ENCODE measurements at places on chromosomes 6 and 20. TPM values are rescaled to one million over a fixed set of nuclear protein-coding genes. Genes with fewer than 3 reads are reported as not detected.

- no peaks in the 10 kb centered on the region for H3K36me3 ChIP-seq
- no peak for DNase-seq
- no peaks in the 10 kb centered on the region for H3K27me3 ChIP-seq
- H3K4me1 ChIP-seq = no peaks in the 10 kb centered on the region
Observed at GRCh38 chr20:11755071-11755841, 162.4 kb upstream of the BTBD3 start.

DNA sequence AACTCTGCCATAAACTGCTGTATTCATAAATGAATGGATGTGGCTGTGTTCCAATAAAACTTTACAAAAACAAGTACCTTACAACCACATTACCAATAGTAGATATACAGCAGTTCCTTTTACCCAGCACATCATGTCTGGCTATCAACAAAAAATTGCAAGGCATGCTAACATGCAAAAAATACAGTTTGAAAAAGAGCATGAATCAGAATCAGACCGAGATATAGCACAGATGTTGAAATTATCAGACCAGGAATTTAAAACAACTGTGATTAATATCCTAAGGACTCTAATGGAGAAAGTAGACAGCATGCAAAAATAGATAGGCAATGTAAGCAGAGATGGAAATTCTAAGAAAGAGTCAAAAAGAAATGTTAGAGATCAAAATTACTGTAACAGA lies 8.4 kb upstream of the NUS1 start:
- H3K27ac ChIP-seq = no peak overlapping the region
- DNase-seq = no peak
- no peak overlapping the region for H3K4me3 ChIP-seq
- no peaks in the 10 kb centered on the region for H3K36me3 ChIP-seq
- no peaks in the 10 kb centered on the region for H3K27me3 ChIP-seq

The PRSS16 gene
- 15.1 TPM for total RNA-seq

DNA sequence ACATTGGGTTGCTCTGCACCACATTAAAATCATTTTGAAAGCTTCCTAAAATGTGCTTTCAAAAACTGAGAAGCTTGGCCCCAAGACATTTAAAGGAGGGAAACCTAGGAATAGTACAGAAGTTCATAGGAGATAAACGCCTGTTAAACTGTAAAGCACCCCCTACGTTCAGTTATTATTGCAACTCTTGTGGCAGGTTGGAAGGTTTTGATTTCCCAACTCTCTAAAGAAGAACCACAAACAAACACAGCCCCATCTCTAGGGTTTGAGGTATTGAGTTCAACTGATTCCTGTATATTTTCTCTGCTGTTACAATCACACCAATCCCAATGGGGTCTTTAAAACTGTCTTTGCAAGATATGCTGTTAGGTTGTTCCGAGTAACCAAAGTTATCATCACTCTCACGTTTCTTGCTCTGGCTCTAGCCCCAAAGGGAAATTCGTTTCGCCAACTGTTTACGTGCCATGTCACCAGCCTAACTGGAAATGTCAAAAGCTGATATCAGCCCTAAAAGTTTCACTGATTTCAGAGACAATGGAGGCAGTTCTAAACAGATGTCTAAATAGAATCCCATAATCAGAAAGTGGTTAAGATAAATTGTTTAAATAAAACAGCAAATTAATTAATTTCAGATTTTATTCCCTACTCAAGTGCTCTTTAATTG lies 12.1 kb downstream of the TFAP2A start:
- no peak overlapping the region for H3K27ac ChIP-seq
- H3K4me3 ChIP-seq = no peak overlapping the region
- H3K36me3 ChIP-seq = no peaks in the 10 kb centered on the region

DNA sequence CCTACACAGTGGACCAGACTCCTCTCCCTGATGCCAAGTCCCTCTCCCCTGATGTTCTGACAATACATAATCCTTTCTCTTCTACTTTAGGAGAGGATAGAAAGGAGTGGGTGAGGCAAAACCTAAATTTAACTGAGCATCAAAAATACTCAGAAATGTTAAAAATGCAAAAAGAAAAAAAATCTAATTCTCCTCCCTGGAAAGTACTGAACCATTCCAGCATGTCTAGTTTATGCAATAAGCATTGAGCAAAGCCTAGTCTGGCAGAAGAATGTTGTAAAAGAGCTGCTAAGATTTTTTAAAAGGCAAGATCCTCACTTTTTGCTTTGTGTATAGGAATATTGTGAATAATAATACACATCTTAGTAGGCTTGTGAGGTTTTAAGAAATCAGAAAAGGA lies 116.6 kb upstream of the STXBP5 start:
- H3K36me3 ChIP-seq = no peaks in the 10 kb centered on the region
- no peak overlapping the region for H3K4me3 ChIP-seq
- no peaks in the 10 kb centered on the region for H3K4me1 ChIP-seq
- H3K27me3 ChIP-seq = no peaks in the 10 kb centered on the region
- DNase-seq = no peak

The PGC gene
- total RNA-seq = 1,050 TPM

Data from upper lobe of right lung (tissue), 1 donor.